T-helper 2 cell (primary cell): ENCODE measurements at places on chromosomes 6 and 20.

DNA sequence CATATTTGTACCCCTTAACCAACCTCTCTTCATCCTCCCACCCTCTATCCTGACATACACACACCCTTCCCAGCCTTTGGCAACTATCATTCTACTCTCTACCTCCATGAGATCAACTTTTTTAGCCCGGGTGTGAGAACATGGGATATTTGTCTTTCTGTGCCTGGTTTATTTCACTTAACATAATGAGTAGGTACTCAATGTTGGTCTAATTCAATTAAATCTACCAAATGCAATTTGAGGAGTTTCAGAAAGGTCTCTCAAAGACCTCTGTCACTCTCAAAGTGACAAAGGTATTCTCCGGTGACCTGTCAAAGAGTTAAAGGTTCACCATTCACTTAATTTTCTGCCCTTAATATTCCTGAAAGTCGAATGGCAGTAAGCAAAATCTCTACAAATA is 87.7 kb downstream of the ME1 start:
- DNase-seq = no peak

DNA sequence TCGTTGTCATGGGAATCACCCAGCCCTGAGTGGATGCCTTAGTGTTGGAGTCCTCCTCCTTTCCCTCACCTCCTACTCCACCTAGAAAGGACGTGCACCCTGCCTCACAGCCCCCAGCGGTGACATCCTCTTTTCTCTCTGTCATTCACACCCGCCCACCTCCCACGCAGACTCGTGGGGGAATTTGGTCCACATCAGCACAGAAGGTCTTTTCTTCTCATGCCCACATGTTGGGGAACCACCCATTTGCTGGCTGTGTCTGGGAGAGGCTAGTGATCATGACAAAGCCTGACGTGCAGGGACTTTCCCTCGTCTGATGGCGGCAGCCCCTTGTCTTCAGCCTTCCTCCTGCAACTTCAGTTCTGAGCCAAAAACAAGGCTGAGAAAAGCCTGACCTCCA is 96.0 kb upstream of the CNKSR3 start:
- DNase-seq = peak; percentile 91

DNA sequence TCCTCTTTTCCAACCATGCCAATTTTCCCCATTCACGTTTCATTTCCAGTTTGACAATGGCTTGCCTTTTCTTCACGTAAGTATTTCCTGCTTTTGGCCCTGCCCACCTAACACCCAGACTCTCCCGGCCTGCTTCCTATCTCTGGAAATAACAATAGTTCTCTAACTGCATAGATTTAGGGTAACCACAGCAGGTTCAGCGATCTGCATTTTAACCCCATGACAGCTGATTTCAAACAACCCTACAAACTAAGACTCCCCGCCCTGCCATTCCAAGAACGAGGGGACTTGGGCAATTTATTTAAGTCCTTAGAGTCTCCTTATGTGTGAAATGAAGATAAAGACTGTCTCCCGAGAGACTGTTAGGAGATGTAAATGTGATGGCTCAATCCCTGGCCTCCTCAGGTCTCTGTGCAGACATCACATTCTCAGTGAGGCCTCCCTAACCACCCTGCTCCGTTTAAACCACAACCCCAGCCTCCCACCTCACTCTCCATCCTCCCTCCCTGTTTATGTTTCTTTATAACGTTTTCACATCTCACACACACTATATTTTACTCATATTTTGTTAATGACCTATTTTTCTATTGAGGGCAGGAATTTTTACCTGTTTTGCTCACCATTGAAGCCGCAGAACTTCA is 134.8 kb downstream of the GJA10 start:
- DNase-seq = no peak

DNA sequence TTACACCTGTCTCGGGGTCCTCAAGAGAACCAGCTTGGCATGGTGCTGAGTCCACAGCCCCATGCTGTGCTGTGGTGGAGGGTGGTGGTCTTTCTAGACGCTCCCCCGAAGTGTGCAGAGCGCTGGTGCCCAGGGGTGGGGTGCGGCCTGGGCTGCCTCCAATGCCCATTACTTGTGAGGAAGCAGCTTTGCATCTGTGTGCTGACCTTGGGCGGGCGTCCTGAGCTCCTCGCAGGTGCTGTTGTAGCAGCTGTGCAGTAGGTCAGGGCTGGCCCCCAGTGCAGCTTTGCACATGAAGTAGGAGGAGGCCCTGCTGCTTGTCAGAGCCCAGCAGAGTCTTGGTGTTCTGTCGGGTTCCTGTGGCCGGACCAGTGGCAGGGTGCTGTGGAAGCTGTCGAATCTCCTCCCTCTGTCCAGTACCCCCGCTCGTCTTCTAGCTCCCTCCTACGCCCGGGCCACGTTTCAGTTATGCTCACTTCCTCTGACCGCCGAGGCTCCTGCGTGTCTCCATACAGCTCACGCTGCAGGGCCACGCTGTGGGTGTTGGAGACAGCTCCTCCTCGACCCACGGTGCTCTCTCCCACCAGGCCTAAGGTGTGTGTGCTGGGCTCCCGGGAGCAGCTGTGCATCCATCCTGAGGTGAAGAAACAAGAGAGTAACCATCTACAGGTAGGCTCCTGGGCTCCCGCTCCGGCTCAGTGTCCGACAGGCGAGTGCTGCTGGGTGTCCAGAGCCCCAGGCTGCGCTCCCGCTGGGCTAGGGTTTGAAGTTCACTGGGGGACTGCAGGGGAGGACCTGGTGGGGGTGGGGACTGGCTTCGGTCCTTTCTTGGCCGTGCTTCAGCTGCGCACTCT is 4.1 kb downstream of the RTEL1 start:
- DNase-seq = no peak

DNA sequence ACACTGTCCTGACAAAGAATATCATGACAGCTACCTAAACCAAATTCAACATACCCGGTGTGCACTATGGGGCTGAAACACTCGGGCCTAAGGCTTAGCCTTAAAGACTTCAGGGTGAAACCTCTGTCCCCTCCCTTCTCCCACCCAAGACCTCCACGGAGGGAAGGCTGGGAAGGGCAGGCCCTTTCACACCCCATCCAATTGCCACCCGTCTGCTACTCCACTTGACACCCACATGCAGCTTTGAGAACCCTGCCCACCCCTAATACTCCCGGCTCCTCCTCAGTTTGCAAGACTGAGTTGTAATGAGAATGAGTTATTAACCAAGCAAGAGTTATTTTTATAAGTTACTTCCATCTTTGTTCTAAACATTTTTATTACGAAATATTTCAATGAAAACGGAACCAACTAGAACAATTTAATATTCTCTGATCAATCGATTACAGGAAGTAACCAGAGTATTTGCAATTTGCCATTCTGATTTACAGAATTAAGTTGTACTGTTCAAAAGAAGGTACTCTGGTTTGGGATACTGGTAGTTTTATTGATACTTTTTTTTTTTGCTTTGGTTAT is 3.7 kb downstream of the TAF4 start:
- no peak for DNase-seq

- no peak for DNase-seq
Measured at GRCh38 chr6:75302280-75302679, 17.7 kb upstream of the TMEM30A start.

DNA sequence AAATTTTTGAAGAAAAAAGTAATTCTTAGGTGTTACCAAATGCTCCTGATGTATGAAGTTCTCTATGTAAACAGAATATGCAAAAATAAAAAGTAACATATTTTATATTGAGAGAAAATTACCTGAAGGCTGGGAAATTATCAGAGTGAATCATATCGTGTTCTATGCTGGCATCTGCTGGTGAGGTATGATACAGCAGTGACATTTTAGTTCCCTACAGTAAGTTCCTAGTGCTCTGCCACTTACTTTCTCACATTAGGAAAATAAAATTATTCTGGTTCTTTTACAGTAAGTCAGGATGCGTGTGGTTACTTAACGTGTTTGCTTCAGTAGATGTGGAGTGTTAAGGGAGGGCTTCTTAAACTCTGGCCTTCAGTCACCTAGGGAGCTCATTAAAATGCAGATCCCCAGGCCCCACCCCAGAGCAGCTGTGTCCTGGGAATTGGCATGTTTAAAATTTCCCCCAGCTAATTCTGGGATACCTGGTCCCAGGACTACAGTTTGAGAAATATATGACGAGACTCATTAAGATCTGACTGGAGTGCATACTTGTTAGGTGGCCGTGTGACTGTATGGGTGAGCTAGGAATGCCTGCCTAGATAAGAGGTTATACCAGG is 3.2 kb downstream of the ACTR5 start:
- no peak for DNase-seq

- DNase-seq = no peak
Measured at GRCh38 chr6:156550949-156551348, 226.2 kb upstream of the ARID1B start.

- peak; percentile 10 for DNase-seq
Measured at GRCh38 chr6:148972481-148972880, 225.7 kb downstream of the UST start.

GRCh38 chr20:59747671-59748515 is 143.6 kb downstream of the PHACTR3 start:
- DNase-seq = no peak

DNA sequence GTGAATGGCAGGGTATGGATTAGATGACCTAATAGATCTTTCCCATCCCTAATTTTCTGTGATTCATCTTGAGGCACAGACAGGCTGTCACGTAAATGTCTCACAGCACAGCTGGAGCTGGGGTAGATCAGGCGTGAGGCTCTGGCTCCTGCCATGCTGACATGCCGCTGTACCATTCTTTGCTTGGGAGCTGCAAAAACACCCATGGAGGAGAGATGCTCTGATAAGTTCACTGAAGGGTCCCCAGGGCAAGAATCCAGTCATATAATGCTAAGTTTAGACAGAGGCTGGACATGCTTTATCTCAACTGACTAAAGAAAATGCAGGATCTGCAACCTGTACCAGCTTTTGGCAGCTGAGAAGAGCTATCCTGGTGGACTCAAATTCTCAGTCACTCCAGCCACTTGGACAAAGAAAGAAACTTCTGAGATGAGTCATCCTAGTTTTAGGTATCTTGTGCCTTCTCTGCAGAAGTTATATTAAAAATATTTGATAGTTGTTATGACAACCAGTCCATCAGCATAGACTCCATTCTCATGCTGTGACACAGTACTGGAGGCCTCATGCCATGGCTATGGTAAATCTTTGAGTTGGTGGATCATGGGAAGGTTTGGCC is 185.1 kb upstream of the RAB32 start:
- peak; percentile 14 for DNase-seq

- DNase-seq = no peak
Measured at GRCh38 chr6:85669735-85670194, 27.1 kb upstream of the SYNCRIP start.

- DNase-seq = no peak
Measured at GRCh38 chr20:54209216-54209813, 1.4 kb downstream of the PFDN4 start.

DNA sequence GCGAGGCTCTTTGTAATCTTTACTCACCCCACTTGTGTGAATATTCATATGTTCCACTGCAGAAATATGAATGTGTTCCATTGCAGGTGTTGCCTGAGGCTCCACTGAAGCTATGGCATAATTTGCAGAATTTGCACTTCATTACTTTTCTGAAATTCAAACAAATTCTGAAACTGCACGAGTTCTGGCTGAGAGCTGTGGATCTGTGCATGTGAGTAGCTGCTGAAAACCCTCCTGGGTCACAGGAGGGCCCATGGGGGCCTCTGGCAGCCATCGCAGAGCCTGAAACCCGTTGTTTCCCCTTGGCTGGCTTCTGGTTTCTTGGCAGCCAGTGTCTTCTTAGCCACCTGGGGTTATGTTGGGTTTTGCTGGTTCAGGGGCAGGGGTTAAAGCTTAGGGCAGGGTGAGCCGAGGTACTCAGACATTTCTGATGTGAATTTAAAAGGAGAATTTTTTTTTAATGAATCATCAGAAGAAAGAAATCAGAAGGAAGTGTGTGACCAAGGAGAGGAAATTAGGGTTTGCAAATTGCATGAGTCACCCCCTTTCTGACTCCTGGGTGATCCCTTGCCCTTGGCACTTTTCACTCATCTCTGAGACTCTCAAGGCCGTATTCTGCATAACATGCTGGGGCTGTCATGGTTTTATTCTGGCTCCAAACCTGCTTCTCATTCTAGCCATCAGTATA is 40.6 kb downstream of the TOX2 start:
- DNase-seq = peak; percentile 56

- no peak for DNase-seq
Measured at GRCh38 chr20:35091816-35092523, 637 bp downstream of the TRPC4AP start.

DNA sequence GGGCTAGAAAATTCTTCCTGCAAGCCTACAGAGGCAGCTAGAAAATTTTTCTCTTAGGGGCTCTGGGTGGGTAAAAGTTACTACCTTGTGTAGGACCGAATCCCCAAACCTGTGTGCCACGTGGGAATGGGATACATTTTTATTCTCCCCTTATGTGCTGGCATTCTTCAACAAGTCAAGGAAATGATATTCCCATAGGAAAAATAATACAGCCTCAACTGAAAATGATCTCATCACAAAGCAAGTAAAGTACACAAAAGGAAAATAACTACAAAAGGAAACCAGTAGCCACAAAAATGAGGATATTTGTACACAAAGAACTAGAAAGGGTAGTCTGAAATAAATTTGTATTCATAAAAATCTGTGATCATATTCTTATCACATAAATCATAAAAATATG is 298.1 kb downstream of the LAMA2 start:
- no peak for DNase-seq

DNA sequence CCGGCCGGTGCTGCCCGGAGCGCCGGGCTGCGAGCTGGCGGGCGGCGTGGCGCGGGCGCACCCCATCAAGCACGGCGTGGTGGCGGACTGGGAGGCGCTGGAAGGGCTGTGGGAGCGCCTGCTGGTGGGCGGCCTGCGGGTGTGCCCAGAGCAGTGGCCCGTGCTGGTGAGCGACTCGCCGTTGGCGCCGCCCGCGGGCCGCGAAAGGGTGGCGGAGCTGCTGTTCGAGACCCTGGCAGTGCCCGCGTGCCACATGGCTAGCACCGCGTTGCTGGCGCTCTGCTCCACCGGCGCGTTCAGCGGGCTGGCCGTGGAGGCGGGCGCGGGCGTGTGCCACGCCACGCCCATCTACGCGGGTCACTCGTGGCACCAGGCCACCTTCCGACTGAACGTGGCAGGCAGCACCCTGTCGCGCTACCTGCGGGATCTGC is 517 bp downstream of the ACTL10 start:
- peak; percentile 65 for DNase-seq

- no peak for DNase-seq
Measured at GRCh38 chr6:15170126-15170525, 75.7 kb upstream of the JARID2 start.

- DNase-seq = no peak
Measured at GRCh38 chr20:40646361-40646760, 42.7 kb downstream of the MAFB start.

DNA sequence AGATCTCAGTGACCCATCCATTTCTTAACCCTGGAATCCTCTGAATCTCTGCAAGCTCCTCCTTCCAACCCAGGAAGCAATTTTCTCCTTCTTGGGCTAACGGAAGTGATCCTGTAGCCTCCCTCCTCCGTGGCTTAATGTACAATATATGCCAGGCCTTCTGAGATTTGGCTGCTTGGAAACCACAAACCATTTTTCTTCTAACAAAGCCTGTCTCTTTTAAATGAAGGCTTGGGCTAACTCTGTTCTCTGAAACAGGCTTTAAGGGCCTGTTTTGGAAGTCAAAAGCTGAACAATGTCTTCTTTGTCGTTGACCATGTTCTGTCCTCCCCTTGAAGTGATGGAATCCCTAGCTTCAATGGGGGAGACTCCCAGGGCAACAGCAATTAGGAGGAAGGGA is 14.9 kb downstream of the FYN start:
- no peak for DNase-seq

GRCh38 chr6:152428126-152428525 is 209.0 kb downstream of the SYNE1 start:
- DNase-seq = no peak

- DNase-seq = no peak
Measured at GRCh38 chr20:19654921-19655320, 103.1 kb upstream of the RIN2 start.
